ENCODE measurements at places on chromosomes 13 and 19.

DNA sequence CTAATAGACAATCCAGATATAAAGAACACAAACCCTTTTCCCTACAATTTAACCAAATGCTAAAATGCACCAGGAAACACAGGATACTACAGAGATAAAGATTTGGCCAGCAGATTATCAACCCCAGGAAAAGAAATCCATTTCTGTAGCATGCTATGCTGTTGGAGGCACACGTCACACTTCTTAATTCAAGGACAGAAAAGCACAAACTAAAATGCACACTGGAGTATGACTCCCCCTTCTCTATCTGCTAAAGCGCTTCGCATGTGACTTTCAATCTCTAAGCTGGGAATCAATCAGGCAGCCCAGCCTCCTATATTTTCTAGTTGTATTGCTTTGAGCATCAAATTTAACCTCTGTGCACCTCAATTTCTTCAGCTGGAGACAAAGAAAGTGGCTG, 22.2 kb downstream of the ABCC4 start:
- DNase-seq: no peak

- DNase-seq: no peak
Measured at GRCh38 chr19:49201042-49201441, 43.5 kb downstream of the TRPM4 start.

- DNase-seq: no peak
Measured at GRCh38 chr13:60922576-60923231, 492.9 kb downstream of the PCDH20 start.

- no peak for DNase-seq
Measured at GRCh38 chr13:47119575-47120235, 222.9 kb upstream of the HTR2A start.

DNA sequence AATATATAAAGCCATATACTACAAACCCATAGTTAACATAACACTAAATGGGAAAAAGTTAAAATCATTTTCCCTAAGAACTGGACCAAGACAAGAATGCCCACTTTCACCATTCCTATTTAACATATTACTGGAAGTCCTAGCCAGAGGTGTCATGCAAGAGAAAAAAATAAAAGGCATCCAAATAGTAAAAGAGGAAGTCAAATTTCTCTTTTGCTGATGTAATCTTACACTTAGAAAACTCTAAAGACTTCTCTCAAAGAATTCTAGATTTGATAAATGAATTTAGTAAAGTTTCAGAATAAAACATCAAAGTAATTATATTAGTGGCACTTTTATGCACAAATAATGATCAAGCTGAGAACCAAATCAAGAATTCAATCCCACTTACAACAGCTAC, 678.9 kb upstream of the SLITRK5 start:
- no peak for DNase-seq

GRCh38 chr19:39351537-39352064, 9.4 kb downstream of the SAMD4B start:
- DNase-seq: no peak

DNA sequence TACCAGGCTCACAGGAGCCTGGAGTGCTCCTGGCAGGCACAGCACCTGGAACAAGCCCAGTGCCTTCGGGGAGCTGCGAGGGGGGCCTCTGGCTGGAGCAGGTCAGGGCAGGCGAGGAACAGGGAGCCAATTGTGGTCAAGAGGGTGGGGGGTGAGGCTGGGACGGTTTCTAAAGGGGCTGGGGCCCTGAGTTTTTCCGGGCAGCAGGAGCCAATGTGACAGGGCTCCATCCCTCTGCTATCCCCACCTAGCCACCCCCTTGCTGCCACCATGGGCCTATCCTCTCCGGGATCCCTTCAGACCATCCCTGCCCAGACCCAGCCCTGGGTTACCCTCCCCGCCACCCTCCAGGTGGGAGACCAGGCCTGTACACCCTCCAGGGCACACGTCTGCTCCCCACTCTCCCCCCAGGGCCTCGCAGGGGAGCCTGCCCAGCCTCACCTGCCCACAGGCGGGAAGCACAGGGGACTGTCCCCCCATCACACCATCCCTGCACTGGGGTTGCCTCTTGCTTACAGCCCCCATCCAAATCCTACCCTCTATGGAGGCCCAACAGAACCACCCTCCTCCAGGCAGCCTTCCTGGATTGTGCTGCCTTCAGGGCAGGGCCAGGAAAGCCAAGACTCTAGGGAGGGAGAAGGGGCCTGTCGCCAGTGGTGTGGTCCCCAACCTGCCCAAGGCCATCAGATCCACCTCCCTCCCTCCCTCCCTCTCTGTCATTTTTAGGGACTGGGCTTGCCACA, 121.0 kb downstream of the URI1 start:
- DNase-seq: no peak

- DNase-seq: no peak
Measured at GRCh38 chr13:46676378-46676725, 120.6 kb downstream of the ESD start.

DNA sequence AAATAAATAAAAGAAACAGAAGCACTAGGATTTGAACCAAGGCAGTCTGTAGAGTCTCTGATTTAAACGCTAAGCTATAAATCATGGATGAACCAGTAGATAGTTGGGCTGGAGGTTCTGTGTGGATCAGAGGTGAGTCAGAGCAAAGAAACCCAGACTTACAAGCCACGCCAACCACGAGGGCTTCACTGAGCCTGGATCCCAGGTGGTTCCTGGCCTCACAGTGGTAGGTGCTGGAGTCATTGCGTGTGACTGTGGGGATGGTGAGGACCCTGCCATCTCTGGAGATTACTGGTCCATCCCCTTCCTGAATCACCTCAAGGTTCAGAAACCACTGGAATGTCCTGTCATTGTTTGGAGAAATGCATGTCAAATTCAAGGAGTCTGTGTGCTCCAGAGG, 19.3 kb upstream of the CEACAM20 start:
- DNase-seq: no peak

- no peak for DNase-seq
Measured at GRCh38 chr19:23817519-23817918, 58.8 kb upstream of the ZNF681 start.

GRCh38 chr13:86731987-86732386, 932.8 kb upstream of the SLITRK6 start:
- DNase-seq: no peak

- DNase-seq: no peak
Measured at GRCh38 chr19:11387162-11388034, 3.3 kb upstream of the EPOR start.

- DNase-seq: peak; percentile 78
Measured at GRCh38 chr19:40598121-40598917, 2.9 kb upstream of the LTBP4 start.

DNA sequence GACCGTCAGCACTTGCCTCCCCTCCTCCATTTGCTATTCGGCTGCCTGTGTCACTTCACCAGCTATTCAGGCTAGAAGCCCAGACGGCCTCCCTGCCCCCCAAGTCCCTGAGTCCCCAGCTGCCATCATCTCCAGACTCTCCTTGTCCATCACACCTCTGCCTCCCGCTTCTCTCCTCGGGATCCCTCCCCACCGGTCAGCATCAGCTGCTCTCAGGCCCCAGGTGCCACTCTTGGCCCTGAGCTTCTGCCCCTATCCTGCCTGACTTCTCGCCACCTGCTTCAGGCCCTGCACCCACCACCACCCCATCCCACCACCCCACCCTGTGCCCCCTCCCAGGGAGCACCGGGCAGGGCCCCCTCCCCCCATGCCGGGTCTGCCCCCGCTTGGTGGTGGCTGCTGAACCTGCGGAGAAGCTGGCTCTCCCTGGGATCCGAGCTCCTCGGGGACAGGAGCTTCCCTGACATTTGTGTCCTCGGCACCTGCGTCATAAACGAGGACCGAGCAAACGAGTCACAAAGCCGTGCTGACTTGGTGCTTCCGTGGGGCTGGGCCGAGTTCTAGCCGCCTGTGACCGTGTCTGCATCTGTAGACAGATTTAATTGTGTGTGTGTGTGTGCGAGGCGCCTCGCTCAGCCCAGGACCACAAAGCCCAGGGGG, 70.3 kb upstream of the MCF2L start:
- DNase-seq: no peak

- no peak for DNase-seq
Measured at GRCh38 chr19:3340340-3340739, 26.0 kb upstream of the NFIC start.

DNA sequence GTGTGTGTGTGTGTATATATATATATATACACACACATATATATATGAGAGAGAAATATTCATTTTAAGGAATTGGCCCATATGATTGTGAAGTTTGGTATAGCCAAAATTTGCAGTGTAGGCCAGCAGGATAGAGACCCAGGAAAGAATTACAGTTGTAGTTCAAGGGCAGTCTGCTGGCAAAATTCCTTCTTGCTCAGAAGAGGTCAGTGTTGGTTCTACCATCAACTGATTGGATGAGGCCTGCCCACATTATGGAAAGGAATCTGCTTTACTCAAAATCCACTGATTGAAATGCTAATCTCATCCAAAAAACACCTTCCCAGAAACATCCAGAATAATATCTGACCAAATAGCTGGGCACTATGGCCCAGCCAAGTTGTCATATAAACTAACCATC, 24.0 kb downstream of the RNF6 start:
- no peak for DNase-seq

- no peak for DNase-seq
Measured at GRCh38 chr13:102854675-102855074, 8.8 kb downstream of the ERCC5 start.

GRCh38 chr19:40717325-40717879, 490 bp downstream of the ITPKC start:
- no peak for DNase-seq

GRCh38 chr19:7973883-7974282, 30.4 kb upstream of the TIMM44 start:
- DNase-seq: no peak

DNA sequence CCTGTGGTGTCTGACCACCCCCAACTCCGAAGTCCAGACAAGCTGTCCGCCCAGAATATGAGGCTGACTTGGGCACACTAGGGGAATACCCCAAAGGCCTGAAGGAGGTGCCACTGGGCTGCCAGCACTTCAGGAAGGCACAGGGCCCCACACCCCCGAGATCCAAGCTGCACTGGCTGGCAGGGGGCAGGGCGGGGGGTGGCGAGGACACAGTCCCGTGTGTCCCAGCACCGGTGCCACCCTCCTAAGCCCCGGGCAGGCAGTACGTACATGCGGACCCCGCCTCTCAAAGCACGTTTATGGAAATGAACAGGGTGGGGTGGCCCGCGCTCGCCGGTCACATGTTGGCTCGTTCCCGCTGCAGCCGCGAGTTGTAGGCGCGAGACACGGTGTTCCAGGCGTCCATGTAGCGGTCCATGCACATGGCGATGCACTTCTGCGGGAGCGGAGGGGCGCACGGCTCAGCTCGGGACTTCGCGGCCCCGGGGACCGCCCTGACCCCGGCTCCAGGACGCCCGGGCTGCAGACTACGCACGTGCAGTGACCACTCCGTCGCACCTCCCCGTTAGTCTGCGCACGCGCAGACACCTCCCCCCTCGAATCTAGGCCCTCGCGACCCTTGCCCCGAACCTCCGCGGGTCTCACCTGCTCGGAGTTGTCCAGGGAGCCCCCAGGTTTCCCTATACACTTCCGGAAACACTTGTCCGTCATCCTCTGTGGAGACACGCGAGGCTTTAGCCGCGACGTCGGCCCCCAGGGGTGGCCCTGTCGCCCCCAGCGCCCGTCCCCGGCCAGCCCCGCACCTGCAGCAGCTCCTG, 566 bp downstream of the TIMM13 start:
- no peak for DNase-seq

GRCh38 chr19:51508059-51508733, 6.6 kb upstream of the SIGLEC12 start:
- DNase-seq: no peak

DNA sequence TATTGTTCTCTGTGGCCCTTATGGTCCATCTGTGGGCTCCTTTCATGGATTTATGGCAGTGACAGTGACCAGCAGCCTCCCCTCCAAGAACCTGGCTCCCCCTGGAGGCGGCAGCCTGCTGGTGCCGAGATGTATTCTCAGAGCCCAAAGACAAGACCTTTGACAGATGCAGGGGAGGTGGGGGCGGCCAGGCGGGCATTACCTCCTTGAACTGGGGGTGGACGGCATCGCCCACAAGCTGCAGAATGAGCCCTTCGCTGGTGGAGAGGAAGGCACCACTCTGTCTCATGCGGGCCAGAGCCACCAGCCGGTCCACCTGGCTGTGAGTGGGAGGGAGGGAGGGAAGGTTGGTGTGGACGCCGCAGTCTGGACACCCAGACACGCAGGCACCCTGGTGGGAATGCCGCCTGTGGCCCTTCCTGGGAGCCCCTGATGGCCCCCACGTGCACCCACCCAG, 6.6 kb downstream of the ISOC2 start:
- DNase-seq: no peak

- no peak for DNase-seq
Measured at GRCh38 chr19:44212866-44213346, 574 bp downstream of the ZNF227 start.

DNA sequence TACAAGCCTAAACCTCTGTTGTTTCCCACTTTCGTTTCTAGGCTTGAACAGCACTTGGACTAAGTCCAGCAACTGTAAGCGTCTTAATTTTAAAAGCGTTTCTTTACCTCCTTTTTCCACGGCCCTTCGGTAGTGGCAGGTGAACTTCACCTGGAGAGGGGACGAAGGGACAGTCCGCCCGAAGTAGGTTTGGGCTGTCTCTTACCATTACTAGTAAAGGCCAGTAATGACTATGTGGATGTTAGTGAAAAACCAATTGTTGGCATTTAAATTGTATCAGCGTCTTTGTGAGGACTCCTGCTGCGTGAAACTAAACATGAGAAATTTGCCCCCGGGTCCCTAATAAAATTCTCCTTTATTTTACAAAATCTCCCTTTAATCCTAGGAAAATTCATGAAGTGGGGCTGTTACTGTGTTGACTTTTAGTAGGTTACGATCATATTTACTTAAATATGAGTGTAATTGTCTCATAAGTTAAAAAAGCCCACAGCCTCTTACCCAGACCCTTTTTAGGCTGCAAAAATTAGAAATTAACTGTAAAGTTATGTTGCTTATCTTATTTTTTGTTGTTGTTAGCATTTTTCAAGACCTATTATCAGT, 983 bp downstream of the ITM2B start:
- no peak for DNase-seq

GRCh38 chr19:16945762-16946465, 57.1 kb downstream of the F2RL3 start:
- DNase-seq: no peak

GRCh38 chr13:46982856-46983582, 86.2 kb upstream of the HTR2A start:
- DNase-seq: no peak

DNA sequence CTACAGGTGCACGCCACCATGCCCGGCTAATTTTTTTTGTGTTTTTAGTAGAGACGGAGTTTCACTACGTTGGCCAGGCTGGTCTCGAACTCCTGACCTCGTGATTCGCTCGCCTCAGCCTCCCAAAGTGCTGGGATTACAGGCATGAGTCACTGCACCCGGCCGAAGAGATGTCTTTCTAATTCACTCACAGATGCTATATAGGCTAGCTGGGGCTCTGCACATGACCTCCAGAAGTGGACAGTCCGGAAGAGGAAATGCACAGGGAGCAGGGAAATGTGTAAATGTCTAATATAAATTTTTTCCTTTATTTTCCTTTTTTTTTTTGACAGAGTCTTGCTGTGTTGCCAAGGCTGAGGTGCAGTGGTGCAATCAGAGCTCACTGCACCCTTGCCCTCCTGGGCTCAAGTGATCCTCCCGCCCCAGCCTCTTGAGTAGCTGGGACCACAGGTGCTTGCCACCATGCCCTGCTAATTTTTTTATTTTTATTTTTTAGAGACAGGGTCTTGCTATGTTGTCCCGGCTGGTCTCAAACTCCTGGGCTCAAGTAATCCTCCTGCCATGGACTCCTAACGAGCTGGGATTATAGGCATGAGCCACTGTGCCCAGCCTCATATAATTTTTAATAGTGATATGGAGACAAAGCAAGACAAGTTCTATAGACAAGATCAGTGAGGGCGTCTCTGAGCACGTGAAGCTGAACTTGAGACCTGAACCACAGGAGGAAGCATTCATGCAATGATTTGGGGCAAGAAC, 8.4 kb downstream of the GIPC1 start:
- DNase-seq: no peak

Measured in stimulated activated CD8-positive, alpha-beta memory T cell treated with anti-CD3 and anti-CD28 coated beads, Interleukin-7, amount 100 ng/mL, for 24 hours (primary cell).